Lung (tissue), 17 donors: ENCODE measurements at places on chromosomes 1 and 21. TPM values are rescaled to one million over a fixed set of nuclear protein-coding genes. Genes with fewer than 3 reads are reported as not detected.

GRCh38 chr1:173367136-173367535 is 110.0 kb upstream of the PRDX6 start:
- H3K4me3 ChIP-seq: no peak overlapping the region
- no peaks in the 10 kb centered on the region for H3K27me3 ChIP-seq
- H3K36me3 ChIP-seq: no peaks in the 10 kb centered on the region
- DNase-seq: no peak

DNA sequence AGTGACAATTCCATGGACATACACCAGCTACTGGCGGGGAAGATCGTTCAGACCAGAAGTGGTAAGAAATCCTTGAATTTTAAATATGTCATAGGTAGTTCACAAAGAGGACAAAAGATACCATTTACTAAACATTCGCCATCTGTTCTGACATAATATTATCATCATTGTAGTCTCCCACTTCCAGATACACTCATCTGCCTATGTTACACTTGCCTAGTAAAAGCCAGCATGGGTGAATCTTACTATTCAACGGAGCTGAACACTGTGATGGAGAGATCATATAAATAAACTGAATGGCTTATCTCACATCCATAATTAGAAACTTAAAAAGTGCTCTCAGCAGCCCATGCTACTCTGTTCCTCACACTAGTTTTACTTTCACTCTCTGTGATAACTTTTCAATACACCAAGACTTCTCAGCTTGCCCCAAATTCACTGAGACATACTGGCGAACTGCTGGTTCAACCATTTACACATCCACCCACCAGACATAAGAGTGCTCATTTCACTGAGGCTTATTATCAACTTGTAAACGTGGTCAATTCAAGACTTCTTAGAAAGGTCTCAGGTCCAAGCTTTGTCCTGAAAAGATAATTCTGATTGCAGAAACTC is 463 bp upstream of the PRRC2C start:
- DNase-seq: no peak
- H3K36me3 ChIP-seq: no peaks in the 10 kb centered on the region
- no peaks in the 10 kb centered on the region for H3K27me3 ChIP-seq

- no peak for DNase-seq
- H3K4me1 ChIP-seq: no peaks in the 10 kb centered on the region
- no peak overlapping the region for H3K27ac ChIP-seq
Measured at GRCh38 chr1:116762781-116763115, 8.5 kb downstream of the CD2 start.

- H3K27me3 ChIP-seq: no peaks in the 10 kb centered on the region
- H3K4me3 ChIP-seq: no peak overlapping the region
- no peak for DNase-seq
- H3K4me1 ChIP-seq: no peaks in the 10 kb centered on the region
- H3K27ac ChIP-seq: no peak overlapping the region
- no peaks in the 10 kb centered on the region for H3K36me3 ChIP-seq
Measured at GRCh38 chr1:234849832-234850231, 239.9 kb upstream of the IRF2BP2 start.

Gene SPRR2A
- not detected for total RNA-seq

- H3K27ac ChIP-seq: no peak overlapping the region
- peaks cover 15% of the 10 kb centered on the region for H3K4me1 ChIP-seq
- no peak for DNase-seq
- H3K4me3 ChIP-seq: no peak overlapping the region
- H3K27me3 ChIP-seq: no peaks in the 10 kb centered on the region
Measured at GRCh38 chr1:229073251-229073650, 197.7 kb upstream of the RAB4A start.

GRCh38 chr1:228963795-228964177 is 228.5 kb downstream of the RHOU start:
- DNase-seq: no peak
- H3K27me3 ChIP-seq: no peaks in the 10 kb centered on the region
- no peak overlapping the region for H3K4me3 ChIP-seq
- H3K27ac ChIP-seq: no peak overlapping the region

Gene FAAH
- 22.2 TPM for total RNA-seq

GRCh38 chr1:239590556-239590955 is 204.2 kb downstream of the CHRM3 start:
- no peak overlapping the region for H3K4me3 ChIP-seq
- H3K27me3 ChIP-seq: no peaks in the 10 kb centered on the region
- DNase-seq: peak; percentile 68
- H3K36me3 ChIP-seq: no peaks in the 10 kb centered on the region
- H3K27ac ChIP-seq: no peak overlapping the region

Gene CCDC185
- not detected for total RNA-seq

- no peaks in the 10 kb centered on the region for H3K4me1 ChIP-seq
- H3K27me3 ChIP-seq: no peaks in the 10 kb centered on the region
- no peaks in the 10 kb centered on the region for H3K36me3 ChIP-seq
Measured at GRCh38 chr1:53270873-53271272, 32.6 kb upstream of the MAGOH start.

- no peaks in the 10 kb centered on the region for H3K36me3 ChIP-seq
- H3K4me3 ChIP-seq: no peak overlapping the region
- no peak overlapping the region for H3K27ac ChIP-seq
- no peaks in the 10 kb centered on the region for H3K4me1 ChIP-seq
- H3K27me3 ChIP-seq: no peaks in the 10 kb centered on the region
Measured at GRCh38 chr21:44533891-44534627, 5.9 kb downstream of the KRTAP10-1 start.

- no peaks in the 10 kb centered on the region for H3K27me3 ChIP-seq
- peak; percentile 9 for DNase-seq
- H3K27ac ChIP-seq: no peak overlapping the region
- no peaks in the 10 kb centered on the region for H3K36me3 ChIP-seq
Measured at GRCh38 chr1:56921479-56921878, 44.3 kb downstream of the C8B start.

- peaks cover 2% of the 10 kb centered on the region for H3K4me1 ChIP-seq
- H3K36me3 ChIP-seq: no peaks in the 10 kb centered on the region
Measured at GRCh38 chr1:229942501-229942900, 124.5 kb upstream of the GALNT2 start.
